Activated CD8-positive, alpha-beta memory T cell treated with anti-CD3 and anti-CD28 coated beads, Interleukin-2, amount 50 U/mL, for 48 hours (primary cell): ENCODE measurements at places on chromosomes 16 and 17.
A peak's percentile ranks its signal among the peaks of the same experiment; 100 is the strongest.

- DNase-seq, result no peak
These were observed 39.5 kb downstream of the CYB5B start for GRCh38 chr16:69463876-69464275.

- DNase-seq, result peak; percentile 55
These were observed 9.4 kb upstream of the SPATA2L start for GRCh38 chr16:89710709-89711564.

DNA sequence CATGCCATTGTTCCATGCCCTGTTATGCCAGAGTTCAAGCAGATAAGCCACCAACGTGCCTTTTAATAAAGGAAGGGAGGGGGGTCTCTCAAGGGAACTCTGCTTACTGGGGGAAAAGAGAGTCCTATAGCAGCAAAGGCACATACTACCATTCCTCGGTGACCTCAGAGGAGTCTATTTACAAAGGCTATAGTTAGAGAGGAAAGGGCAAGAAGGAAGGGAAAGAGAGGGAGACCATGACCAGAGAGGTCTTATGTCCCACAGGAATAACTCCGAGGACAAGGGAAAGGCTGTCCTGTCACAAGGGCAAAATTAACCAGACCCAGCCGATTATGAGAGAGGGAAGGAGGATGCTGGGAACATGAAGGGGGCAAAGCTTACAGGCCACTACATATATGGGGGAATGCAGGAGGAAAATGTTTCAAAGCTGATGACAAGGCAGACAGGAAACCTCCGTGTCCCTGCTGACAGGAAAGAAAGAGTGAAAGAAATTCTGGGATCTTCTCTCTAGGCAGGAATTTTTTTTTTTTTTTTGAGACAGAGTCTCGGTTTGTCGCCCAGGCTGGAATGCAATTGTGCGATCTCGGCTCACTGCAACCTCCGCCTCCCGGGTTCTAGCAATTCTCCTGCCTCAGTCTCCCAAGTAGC, 51.5 kb downstream of the HIC1 start:
- no peak for DNase-seq

- DNase-seq, result no peak
These were observed 198.0 kb upstream of the MPHOSPH6 start for GRCh38 chr16:82368041-82368440.

- no peak for DNase-seq
These were observed 102.2 kb downstream of the CDK5R1 start for GRCh38 chr17:32588982-32589381.

DNA sequence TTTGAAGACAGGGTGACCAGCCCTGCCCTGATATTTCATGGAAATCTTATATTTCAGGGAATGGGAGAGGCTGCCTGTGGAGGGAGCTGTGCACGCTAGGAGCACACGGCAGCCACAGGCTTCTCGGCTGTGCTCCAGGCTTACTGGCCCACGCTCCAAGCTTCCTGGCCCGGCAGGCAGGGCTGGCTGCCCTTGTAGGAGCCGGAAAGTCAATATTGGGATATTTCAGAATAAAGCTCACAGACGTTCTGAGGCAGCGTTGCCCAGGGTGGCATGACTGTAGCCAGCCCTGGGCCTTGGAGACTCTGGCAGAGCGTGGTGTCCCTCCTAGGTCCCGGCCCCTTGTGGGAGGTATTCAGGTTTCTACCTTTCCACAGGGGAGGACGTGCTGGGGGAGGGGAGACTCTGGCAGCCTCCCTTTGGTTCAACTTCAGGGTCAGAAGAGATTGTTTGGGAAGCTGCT, 95.6 kb downstream of the NPIPB11 start:
- DNase-seq, result no peak

DNA sequence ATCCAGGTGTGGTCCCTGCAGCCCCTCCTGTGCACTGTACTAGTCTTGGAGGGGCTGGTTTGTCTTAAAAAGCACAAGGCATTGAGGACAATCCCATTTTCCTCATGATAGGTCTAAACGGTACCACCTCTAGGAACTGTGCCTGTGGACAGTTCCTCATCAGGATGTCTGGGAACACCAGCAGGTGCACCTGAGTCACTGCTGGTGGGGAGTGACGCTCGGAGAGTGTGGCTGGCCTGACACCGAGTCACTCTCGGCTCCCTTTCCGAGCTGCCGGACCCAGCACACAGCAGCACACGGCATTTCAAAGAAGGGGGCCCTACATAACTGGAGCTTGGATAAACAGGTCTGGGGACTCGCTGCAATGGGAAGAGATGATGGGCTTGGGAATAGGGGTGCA, 25.6 kb downstream of the LRRC75A start:
- no peak for DNase-seq

DNA sequence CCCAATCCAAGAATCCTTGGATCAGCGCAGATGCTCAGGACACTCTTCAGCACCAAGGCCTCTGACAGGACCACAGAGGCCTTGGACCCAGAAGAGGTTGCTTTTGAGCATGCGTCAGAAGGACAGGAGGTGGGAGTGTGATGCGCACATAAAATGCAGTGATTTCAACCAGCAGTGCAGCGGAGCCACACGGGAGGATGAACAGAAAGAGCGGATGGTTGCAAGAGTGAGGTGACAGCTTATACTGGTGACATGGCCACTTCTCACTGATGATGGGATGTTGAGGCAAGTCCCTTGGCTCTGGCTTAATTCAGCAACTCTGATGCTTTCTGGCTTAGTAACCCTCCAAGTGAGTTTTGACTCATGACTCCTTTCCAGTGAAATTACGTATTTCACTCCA, 25.2 kb upstream of the ERN1 start:
- peak; percentile 47 for DNase-seq

GRCh38 chr16:56348168-56349085, 76.9 kb downstream of the AMFR start:
- no peak for DNase-seq

- no peak for DNase-seq
These were observed 6.0 kb downstream of the HSDL1 start for GRCh38 chr16:84138824-84139627.
